GM10248 (cell line): ENCODE measurements at places on chromosomes 12 and 14.

DNA sequence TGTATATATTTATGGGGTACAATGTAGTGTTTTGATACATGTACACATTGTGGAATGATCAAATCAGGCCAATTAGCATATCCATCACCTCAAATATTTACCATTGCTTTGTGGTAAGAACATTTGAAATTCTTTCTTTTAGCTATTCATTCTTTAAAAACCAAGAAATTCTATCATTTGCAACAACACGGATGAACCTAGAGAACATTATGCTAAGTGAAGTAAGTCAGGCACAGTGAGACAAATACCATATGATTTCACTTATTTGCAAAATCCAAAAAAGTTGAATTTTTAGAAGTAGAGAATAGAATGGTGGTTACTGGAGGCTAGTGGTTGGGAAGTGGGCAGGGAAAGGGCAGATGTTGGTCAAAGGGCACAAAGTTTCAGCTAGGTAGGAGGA lies 129.3 kb upstream of the PTPRQ start:
- DNase-seq = no peak

- DNase-seq = no peak
Measured at GRCh38 chr12:12249216-12250050, 17.4 kb downstream of the LRP6 start.

GRCh38 chr14:77950371-77951063 lies 150.6 kb downstream of the ADCK1 start:
- no peak for DNase-seq

GRCh38 chr12:27460471-27460978 lies 14.0 kb downstream of the SMCO2 start:
- DNase-seq = no peak

GRCh38 chr14:58738189-58738836 lies 100.6 kb downstream of the DACT1 start:
- DNase-seq = no peak

DNA sequence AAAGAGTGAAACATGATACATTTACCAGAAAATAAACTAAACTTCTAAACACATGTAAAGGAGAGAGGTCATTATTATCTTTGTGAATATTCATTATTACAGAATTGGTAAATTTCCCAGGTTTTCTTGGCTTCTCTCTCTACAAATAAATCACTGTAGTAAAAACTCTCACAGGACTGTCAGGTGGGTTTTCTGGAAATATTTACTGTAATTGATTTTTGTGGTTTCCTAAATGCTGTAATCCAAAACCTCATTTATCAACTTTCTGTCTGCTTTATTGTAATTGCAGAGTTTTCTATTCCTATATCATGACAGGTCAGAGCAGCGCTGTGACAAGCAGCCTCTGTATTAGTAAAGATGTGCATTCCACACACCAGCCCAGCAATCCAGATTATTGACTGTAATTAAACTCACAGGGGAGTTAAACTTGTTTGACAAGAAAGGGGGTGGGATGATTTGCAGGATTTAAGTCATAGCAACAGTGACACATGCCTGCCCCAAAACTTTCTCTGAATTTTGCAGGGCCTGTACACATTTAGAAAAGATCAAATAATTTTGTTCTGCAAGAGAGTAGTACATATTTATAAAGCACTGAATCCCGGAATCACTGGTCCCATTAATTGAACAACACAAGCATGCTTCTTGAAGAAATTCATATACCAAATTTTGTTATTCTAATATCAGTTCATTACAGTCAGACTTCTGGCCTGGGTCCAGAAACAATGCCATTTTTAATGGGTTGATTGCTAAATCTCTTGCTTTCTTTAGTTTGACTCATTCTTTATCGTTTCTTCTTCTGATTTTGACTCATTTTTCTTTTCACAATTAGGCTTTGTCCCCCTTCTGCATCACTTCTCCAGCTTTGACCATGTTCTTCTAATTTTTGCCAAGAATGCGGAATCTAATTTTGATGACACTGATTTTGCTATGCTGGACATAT lies 42.2 kb downstream of the PTPRO start:
- no peak for DNase-seq

GRCh38 chr12:131007740-131008117 lies 54.0 kb downstream of the ADGRD1 start:
- no peak for DNase-seq

DNA sequence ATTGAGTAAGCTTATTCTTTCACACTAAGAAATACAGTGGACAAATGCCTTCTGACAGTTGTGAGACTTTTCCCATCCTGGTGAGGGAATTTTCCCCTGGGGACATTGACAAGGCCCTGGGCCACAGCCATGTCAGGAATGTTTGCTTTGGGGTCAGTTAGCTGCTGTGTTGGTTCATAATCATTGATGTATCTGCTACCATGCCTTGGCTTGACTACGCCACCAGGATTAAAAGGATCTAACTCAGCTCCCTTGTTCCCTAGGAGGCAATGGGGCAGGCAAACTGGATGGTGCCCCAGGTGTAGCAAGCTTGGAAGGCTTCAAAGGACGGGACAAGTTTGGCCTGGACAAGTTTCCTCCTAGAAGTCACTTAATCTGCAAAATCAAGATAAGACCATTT lies 3.1 kb upstream of the CCDC88C start:
- no peak for DNase-seq

DNA sequence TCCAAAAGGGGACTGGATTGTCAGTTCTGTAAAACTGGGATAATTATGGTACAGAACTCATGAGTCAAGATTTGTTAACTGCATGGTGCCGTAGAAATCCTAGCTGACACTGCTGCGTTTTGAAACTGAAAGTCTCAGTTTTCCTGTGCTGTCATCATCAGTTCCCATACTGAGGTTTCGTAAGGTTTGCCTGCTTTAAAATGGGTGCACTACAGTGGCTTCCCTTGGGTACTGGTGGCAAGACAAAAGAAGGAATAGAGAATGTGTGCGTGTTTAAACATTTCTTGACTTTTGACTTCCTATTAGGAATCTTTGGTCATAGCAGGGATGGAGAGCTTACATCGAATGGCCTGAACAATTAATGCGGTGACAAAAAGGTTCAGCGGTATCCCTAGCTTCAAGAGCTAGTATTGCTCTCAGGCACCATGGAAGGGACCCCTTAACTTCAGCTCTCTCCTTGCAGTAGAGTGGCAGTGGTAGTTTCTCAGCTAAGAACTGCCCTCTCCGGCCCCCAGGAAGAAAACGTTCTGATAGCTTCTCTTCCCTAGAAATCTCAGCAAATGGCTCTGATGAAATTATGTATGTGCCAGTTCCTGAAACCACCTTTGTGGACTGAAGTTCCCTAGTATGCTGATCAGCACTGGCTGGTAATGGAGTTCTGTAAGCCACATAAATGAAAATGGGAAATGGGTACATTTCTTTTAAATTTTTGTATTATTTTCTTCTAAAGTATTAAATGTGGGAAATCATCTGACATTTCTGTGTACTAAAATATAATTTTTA lies 28.9 kb downstream of the ANO6 start:
- peak; percentile 25 for DNase-seq

GRCh38 chr14:33390335-33390734 lies 451.7 kb downstream of the NPAS3 start:
- DNase-seq = no peak

- DNase-seq = peak; percentile 13
Measured at GRCh38 chr14:104931771-104932675, 7.3 kb downstream of the PLD4 start.

- no peak for DNase-seq
Measured at GRCh38 chr12:28973491-28973890, 175.6 kb upstream of the FAR2 start.

DNA sequence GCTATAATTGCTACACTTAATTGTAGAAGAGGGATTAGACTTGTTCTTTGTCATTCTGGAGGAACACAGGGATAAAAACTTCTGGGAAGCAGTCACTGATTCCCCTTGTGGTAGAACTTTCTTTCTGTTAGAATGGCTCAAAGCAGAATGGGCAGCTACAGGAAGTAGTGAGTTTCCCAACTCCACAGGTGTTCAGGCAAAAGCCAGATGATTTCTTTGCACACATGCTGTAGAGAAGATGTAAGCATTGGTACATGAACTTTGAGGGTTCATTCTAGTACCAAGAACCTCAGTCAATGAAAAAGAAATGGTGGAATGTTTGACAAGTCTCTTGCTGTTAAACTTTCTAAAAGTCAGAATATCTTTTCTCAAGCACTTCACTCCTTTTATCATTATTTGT lies 4.3 kb downstream of the NDUFA9 start:
- no peak for DNase-seq

DNA sequence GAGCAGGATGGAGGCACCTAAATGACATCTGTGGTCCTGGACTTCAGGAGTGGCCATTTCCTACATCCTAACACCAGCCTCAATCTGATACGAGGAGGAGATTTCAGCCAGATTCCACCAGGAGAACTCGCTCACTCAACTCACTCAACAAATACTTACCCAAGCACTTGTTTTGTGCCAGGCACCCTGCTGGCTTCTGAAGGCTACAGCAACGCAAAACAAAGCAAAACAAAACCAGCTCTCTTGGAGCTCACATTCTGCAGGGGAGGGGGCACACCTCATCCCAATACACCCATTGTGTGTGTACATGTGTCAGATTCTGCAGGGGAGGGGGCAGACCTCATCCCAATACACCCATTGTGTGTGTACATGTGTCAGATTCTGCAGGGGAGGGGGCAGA lies 144.8 kb downstream of the PIWIL1 start:
- DNase-seq = no peak

GRCh38 chr14:103230021-103230420 lies 104.0 kb upstream of the EIF5 start:
- no peak for DNase-seq

- DNase-seq = peak; percentile 45
Measured at GRCh38 chr14:64801800-64802199, 77.9 kb downstream of the SPTB start.

DNA sequence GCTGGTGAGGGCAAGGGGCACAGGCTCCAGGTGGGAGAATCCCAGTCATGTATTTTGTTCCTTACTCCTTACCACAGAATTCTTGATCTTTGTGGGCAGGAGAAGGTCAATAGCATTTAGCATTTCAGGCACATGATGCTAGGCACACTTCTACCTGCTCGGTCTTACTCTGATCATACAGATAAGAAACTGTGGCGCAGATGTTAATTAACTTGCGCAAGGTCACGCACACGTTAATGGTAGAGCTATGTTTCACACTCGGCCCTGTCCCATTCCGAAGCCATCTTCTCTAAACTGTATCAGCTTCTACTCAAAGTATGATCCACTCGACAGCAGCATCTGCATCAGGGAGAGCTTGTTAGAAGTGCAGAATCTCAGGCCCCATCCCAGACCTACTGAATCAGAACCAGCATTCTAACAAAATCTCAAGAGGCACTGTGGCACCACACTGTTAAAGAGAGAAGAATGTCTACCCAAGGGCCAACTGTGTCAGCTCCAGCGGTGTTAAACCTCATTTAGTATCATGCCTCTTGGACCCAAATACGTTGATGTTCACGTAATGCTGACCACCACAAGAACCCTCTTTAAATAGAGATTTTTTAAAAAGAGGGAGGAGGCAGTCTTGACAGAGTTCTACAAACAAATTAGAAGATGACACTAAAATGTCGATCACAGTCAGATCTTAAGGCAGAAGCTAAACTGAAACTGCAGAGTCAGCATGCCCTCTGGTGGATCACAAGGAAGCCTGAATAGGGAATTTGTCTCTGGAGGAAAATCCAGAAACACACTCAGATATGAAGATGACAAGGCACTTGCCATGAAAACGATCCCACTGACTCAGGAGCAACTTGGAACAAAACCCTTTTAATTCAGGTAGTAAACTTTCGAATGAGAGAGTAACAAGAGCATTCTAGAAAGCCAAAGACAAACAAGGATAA lies 7.3 kb downstream of the STXBP6 start:
- no peak for DNase-seq

- DNase-seq = no peak
Measured at GRCh38 chr12:23947395-23947794, 2.1 kb downstream of the SOX5 start.

DNA sequence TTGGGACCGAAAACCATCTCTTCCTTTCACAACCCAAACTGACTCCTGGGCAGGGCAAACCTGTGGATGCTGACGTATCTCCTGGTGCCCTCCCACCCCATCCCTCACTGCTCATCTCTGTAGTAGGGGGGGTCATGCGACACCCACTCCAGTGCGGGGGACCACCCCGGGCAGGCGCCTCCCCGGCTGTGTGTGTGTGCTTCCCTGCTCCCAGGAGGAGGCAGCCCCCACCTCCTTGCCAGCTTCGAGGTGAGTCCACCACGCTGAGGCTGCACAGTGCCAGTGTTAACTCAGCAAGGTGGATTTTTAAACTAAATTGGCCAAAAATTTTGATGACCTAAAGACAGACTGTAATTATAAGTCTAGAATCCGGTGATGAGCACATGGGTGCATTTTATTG lies 46.2 kb upstream of the BEGAIN start:
- no peak for DNase-seq

DNA sequence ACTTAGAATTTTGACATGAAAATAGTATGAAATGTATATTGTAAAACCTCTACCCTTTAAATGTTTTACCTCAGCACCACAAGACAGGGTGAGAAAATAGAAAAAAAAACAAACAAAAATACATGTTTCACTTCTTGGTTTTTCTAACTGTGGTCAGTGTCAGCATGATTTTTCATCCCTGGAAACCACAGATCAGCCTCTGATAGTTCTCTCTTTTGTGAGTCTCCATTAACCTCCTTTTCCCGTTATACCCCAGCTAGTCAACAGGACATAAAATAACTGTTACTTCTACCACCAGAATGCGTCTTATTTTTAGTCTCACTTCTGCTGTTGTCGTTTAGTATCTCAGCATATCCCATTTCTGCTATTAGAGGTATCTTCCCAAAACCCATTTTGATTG lies 48.3 kb upstream of the KCNMB4 start:
- DNase-seq = no peak

GRCh38 chr14:50524060-50524459 lies 8.3 kb downstream of the MAP4K5 start:
- peak; percentile 25 for DNase-seq

DNA sequence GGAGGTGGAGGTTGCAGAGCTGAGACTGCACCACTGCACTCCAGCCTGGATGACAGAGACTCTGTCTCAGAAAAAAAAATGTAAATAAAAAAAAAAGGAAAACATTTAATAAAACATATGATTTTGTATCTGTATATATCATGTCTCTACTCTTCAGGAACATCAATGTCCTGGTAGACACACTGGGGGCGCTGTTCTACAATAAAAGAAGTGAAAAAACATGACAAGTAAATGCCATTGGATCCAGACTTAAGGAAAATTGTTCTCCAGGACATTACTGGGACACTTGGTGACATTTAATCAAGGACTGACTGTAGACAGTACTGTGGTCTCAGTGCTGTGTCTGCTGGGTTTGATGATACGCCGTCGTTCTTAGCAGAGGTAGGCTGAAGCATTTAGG lies 15.5 kb upstream of the KLC1 start:
- no peak for DNase-seq

GRCh38 chr14:93027810-93028723 lies 87.7 kb downstream of the ITPK1 start:
- no peak for DNase-seq

GRCh38 chr14:73491256-73492042 lies 716 bp downstream of the RIOX1 start:
- DNase-seq = peak; percentile 86

- DNase-seq = no peak
Measured at GRCh38 chr12:96048393-96048969, 13.1 kb upstream of the LTA4H start.

GRCh38 chr14:20190596-20190995 lies at the start of gene OR11G2:
OR11G2 (plus strand) TSS chr14:20190896; CDS start chr14:20197438, 6,542 bp downstream.
- no peak for DNase-seq

- DNase-seq = no peak
Measured at GRCh38 chr12:7542813-7543212, 39.2 kb upstream of the CD163 start.

- DNase-seq = no peak
Measured at GRCh38 chr14:77467801-77468200, 9.9 kb downstream of the AHSA1 start.
